Endothelial cell of umbilical vein (primary cell): ENCODE measurements at places on chromosomes 12 and 14. TPM values are rescaled to one million over a fixed set of nuclear protein-coding genes. Genes with fewer than 3 reads are reported as not detected.

Gene P2RX7
- 5.1 and 8.1 TPM in 2 replicates for total RNA-seq

Gene INF2
- 117 and 124 TPM in 2 replicates for total RNA-seq

Gene LTBP2
- total RNA-seq: 264 and 268 TPM in 2 replicates

GRCh38 chr12:40314927-40315326 lies 90.1 kb downstream of the LRRK2 start:
- no peak overlapping the region for H3K4me3 ChIP-seq
- no peaks in the 10 kb centered on the region for H3K27me3 ChIP-seq
- DNase-seq: no peak
- H3K36me3 ChIP-seq: no peaks in the 10 kb centered on the region

GRCh38 chr12:52949413-52950331 lies 754 bp downstream of the KRT18 start:
- peak overlapping the region; percentile 67 for H3K4me3 ChIP-seq
- H3K4me1 ChIP-seq: peaks cover 37% of the 10 kb centered on the region
- H3K27me3 ChIP-seq: no peaks in the 10 kb centered on the region
- peaks cover 3% of the 10 kb centered on the region for H3K36me3 ChIP-seq

DNA sequence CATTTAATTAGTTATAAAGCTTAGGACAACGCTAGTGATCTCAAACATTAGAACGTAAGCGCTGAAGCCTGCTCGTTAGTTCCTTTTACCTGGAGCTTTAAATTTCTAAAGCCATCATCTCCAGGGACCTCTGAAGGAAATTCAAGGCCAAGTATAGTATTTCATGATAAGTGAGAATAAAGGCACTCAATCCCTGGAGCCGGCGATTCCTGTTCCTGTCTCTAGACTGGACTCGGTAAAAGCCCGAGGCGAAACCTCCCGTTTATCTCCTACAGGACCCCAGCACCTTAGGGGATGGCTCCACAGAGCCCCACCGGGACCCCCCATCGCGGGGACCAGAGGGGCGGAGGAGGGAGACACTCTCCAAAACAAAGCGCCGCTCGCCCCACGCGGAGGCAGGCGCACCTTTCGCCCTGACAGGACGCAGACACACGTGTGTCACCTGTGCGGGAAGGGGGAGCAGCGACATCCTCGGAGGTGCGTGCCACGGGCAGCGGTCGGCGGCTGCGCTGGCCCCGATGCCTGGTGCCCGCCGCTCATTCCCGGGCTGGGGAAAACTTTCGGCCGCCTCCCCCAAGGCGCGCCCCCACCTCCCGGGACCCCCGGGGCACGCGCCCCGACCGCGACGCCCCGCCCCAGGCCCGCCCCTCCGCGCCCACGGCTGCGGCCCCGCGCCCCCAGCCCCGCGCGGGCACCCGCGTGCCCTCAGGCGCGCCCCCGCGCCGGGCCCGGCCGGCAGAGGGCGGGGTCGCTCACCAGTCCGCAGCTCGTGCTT lies 678 bp downstream of the RPS6KA5 start:
- no peaks in the 10 kb centered on the region for H3K36me3 ChIP-seq
- peaks cover 22% of the 10 kb centered on the region for H3K4me1 ChIP-seq
- peak overlapping the region; percentile 68 for H3K4me3 ChIP-seq
- peak overlapping the region; percentile 75 for H3K27ac ChIP-seq

DNA sequence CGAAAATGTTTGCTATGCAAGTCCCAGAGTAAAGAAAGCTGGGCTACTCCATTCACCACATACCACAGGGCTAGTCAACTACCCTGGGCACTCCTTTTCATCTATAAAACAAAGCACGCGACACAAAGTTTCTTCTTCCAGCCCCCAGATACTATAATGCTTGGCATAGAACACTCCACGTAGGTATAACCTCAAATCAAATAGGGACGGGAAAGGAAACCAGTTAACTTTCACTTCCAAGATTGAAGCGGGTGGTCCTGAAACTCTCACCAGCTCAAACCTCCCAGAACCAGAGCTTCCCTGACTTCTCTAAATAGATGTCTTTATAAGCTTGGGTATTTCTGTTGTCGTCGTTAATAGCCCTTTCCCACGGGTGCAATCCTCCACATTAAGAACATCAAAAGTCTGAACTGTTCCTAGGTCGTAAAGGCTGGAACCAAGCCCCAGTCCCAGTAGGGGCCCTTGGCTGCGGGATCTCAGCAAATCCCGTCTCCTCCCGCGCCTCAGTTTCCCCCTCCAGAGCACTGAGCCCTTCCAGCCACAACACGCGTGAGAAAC lies 647 bp downstream of the LGMN start:
- H3K4me1 ChIP-seq: peaks cover 7% of the 10 kb centered on the region
- H3K27me3 ChIP-seq: no peaks in the 10 kb centered on the region
- peak overlapping the region; percentile 59 for H3K27ac ChIP-seq
- peak overlapping the region; percentile 37 for H3K4me3 ChIP-seq
- no peaks in the 10 kb centered on the region for H3K36me3 ChIP-seq
- peak; percentile 61 for DNase-seq

DNA sequence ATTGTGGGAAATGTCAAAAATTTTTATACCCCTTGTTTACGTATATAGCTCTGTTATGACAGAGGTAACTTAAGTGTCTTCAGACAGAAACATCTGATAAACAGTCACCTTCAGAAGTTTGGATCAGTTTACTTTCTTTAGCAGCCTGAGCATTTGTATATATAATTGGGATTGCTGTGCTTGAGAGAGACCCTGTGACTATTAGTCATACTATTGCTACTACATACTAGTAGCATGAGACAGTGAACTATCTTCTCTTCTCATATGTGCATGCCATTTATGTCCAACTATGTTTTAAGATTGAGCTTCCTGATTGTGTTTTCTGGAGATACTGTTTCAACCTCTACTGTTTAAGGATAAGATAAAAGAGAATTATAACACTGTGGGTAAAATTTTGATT lies 101.5 kb downstream of the PDE6H start:
- H3K36me3 ChIP-seq: no peaks in the 10 kb centered on the region
- no peak for DNase-seq
- no peak overlapping the region for H3K4me3 ChIP-seq
- H3K4me1 ChIP-seq: no peaks in the 10 kb centered on the region

DNA sequence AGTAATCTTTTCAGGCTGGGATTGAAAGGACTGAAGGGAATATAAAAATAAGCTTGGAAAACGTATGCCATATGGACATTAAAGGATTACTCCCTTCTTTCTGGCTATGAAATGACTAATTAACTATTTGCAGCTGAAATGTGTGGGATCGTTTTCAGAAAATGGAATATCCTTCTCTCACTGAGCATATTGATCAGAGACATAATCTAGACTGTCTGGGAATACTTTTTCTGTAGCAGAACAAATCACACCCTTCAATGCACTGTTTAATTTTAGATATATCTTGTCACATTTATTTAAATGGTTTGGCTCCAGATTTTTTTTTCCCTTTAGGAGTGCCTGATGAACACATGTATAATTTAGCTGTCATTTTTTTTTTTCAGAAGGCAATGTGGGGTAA lies 10.8 kb upstream of the ACTR10 start:
- peaks cover 23% of the 10 kb centered on the region for H3K27me3 ChIP-seq
- no peaks in the 10 kb centered on the region for H3K36me3 ChIP-seq
- DNase-seq: no peak
- no peak overlapping the region for H3K4me3 ChIP-seq
